ENCODE measurements at places on chromosomes 16 and 17.

DNA sequence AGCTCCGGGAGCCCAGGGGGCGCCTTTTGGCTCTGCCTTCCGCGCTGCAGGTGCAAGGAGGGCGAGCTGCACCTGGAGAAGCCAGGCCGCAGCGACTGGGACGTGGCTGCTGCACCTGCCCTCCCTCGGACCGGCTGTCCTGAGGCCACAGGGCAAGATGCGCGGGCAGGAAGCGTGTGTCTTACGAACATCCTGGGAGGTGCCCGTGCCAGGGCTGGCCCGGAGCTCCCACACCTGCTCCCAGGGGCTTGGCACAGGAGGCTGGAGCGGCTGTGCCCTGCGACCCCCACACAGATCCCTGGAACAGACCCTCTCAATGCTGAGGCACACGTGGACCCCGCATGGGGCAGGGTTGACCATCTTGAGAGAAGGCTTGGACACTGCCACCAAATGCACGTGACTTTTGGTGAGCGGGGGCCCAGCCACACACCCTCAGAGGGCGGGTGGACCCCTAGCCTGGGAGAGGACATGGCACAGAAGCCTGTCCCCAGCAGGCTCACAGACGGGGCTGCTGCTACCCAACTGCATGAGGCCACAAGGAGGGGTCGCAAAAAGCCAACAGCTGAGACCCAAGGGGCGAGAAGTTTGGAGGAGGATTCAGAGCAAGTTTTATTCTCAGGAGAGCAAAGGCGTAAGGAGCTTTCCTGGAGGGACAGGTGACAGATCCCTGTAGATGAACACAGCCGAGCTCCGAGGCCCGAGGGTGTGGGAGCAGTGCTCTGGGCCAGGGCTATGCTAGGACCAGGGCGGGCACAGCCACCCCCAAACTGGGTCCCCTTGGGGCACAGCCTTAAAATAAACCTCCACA is 11.4 kb downstream of the NDUFAF8 start:
- DNase-seq, result no peak

GRCh38 chr17:42883802-42884558 is 16.6 kb upstream of the G6PC1 start:
- no peak for DNase-seq

GRCh38 chr17:2309338-2310154 is 5.8 kb downstream of the SRR start:
- no peak for DNase-seq

DNA sequence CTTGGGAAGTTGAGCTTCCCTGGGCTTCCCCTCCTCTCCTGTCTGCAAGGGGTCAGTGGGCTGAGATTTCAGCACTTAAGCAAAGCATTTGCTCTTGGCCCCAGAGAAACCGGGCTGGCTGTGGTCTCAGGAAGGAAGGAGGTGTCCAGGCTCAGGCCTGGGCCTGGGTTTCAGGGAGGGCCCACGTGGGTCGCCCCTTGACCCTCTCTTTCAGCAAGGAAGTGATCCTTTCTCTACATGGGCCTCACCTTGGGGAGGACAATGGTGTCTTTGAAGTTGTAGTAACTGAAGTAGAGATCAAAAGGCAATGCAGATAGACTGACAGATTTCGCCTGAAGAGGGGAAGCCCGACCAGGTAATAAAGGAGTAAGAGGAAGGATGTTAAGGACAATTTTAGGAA is 2.7 kb downstream of the NOD2 start:
- no peak for DNase-seq

DNA sequence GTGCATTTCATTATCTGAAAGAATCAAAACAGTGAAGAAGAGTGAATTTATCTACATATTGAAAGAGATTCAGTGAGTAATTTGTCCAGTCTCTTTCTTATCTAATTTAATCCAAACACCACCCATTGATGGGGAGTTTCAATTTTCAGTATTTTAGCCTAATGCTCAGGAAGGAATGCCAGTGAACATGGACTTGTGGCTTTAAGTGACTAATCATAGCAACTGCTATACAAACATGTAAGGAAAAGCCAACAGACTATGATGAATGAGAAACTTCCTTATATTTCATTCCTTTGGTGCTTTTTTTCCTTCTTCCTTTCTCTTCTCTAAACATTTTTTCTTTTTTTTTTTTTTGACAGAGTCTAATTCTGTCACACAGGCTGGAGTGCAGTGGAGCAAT is 885.8 kb downstream of the KCNJ2 start:
- no peak for DNase-seq

- DNase-seq, result no peak
Measured at GRCh38 chr16:75402159-75402820, 31.0 kb downstream of the CFDP1 start.

DNA sequence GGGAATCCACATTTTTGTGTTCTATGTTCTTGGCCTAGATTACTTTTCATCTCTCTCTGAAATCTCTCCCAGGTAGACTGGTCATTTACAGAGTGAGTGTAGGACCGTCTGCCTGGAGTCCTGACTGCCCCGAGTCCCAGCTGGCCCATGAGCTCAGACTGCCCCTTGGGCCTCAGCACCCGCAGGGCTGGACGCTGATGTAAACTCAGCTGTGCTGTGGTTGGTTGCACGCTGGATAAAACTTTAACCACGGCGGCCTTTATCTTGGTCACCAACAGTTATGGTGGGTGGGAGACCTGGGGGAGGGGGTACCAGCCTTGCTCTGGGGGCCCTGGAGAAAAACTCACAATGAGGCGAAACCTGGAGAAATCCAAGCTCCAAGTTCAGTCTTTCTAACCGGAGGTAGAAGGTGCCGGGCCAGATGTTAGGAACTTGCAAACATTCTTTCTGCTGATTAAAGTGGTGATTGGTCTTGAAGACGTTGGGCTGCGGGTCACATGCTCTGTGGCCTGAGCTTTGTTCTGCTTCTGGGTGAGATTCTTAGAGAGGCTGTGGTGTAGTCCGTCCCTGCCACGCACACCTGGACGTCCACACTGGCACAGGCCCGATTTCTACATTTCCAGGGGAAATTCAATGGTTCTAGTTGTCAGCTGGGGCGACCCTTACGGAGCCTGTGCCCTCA is 6.9 kb downstream of the METRNL start:
- DNase-seq, result no peak

DNA sequence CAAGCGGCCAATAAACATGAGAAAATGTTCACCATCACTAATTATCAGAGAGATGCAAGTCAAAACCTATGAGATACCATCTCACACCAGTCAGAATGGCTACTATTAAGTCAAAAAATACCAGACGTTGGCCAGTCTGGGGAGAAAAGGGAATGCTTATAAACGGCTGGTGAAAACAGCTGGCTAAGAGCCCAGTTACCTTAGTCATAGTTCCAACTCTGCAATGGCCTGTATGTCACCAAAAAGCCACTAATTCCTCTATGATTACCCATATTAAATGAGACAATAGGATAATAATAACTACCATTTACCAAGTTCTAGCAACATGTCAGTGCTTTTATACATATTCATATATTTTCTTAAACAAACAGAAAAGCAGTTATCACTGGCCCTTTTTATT is 42.9 kb upstream of the CDRT4 start:
- DNase-seq, result no peak

GRCh38 chr17:68289936-68290267 is 1.0 kb downstream of the SLC16A6 start:
- DNase-seq, result no peak

GRCh38 chr17:29331708-29332085 is 37.7 kb upstream of the NUFIP2 start:
- no peak for DNase-seq

- no peak for DNase-seq
Measured at GRCh38 chr17:21345236-21345635, 30.9 kb upstream of the KCNJ12 start.

GRCh38 chr16:80932708-80933095 is 74.0 kb downstream of the CMC2 start:
- DNase-seq, result no peak

DNA sequence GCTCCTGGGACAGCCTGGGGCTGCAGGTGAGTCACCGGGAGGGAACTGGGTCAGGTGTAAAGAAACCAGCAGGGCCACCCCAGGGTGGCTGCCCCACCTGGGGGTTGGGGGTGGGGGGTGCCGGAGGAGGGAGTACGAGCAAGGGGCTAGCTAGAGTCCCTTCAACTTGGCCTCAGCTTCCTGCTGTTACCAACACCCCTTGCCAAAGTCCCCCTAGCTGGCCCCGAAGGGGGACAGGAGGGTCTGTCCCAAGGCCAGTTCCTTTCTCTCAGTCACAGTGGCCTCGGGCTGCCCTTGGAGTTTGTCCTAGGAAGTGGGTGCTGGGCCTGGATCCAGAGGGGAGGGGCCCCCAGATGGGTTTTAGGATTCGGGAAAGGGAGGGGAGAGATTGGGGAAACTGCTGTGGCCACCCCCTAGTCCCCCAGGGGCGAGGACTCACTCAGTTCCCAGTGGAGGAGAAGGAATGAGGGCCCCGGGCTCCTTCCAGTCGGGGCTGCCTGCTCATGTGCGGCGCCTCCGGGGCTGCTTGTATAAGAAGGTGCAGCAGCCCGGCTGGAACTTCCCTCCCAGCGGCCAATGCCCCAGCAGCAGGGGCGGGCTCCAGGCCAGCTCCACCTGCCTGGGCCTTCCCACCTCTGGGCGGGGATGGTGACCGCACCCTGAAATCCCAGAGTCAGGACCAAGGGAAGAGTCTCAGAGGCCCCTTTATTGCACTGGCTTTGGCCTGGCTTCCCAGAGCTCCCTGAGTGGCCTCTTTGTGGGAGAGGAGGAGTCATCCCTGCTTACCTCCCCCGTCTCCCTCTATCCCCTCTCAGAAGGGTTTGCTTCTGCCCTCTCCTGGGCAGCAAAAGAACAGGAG is 7.3 kb downstream of the ARHGAP27 start:
- no peak for DNase-seq

DNA sequence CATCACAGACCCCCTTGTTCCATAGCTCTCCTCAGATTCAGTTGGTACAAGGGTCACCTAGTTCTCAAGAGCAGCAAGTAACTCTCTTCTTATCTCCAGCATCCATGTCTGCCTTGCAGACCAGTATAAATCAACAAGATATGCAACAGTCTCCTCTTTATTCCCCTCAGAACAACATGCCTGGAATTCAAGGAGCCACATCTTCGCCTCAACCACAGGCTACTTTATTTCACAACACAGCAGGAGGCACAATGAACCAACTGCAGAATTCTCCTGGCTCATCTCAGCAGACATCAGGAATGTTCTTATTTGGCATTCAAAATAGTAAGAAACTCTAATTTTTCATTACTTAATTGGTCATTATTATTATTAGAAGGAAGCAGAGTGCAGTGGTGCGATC is 32.4 kb downstream of the NQO1 start:
- no peak for DNase-seq
